ENCODE measurements at places on chromosomes 6 and 20.

- DNase-seq: no peak
These were observed 587 bp downstream of the PDSS2 start for GRCh38 chr6:107458672-107459282.

DNA sequence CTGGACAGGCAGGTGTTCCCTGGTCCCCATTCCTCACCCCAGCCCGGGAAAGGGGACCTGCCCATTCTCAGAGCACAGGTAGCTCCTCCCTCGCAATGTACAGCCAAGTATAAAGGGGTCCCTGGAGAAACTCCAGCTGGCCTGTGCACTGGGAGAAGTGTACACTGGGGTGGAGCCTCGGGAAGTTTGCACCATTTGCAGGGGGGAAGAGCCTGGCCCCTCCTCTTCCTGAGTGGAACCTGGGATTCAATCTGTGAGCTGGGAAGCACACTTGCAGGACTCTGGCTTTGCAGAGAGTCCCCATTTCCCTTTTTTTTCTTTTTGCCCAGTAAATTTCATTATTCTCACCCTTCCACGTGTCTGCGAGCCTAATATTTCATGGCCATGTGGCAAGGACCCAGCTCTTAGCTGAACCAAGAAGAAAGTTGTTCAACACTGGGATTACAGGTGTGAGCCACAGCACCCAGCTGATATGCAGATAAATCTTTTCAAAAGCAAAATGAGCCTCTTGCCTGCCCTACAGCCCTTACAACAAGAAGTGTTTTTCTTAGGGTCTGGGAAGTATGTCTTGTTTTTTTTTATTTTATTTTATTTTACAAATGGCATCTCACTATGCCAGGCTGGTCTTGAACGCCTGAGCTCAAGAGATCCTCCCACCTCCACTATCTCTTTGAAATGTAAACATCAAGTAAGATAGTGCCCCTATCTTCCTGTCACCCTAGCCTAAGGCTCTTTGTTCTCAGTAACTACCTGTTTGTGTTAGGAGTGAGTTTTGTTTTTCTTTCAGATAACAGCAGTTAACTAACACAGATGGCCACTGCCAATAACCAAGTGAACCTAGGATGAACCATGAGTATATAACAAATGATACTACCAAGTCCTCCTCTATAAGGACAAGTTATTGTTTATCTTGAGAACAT, 9.3 kb upstream of the RNGTT start:
- DNase-seq: no peak

GRCh38 chr6:96466147-96466863, 55.3 kb upstream of the UFL1 start:
- no peak for DNase-seq

DNA sequence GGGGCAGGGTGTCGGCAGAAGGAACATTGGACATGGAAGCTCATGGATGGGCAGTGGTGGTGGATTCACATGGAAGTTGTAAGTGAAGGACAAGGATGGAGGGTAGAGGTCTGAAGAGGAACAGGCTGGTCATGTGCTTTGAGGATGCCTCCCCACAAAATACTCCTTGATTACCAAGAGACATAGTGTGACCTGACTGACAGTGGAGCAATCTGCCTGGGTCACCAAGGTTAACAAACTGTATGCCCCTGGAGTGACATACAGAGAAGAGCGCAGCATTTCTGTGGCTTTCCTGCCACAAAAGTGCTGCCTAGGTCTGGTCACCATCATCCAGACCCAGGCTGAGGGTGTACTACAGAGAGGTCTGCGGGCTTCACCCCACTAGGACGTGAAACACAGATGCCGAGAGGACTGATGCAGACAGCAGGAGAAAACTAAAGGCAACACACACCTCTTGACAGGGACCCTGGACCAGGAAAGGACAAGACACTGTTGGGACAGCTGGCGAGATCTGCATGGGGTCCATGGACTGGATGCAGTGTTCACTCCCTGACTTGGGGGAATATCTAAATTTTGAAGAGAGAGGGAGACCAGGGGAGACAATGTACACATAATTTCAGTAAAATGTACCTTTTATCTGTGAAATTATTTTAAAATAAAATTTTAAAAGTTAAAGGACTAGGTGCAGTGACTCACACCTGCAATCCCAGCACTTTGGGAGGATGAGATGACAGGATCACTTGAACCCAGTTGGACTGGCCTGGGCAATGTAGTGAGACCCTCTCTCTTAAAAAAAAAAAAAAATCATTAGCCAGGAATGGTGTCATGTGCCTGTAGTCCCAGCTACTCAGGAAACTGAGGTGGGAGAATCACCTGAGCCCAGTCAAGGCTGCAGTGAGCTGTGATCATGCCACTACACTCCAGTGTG, 64.9 kb downstream of the CSE1L start:
- DNase-seq: no peak

- DNase-seq: peak; percentile 30
These were observed 24.5 kb downstream of the GABRR2 start for GRCh38 chr6:89290401-89291155.
